Vagina (tissue), 2 donors: ENCODE measurements at places on chromosomes 4 and X.

GRCh38 chrX:12681047-12681446, 110.2 kb upstream of the PRPS2 start:
- DNase-seq: no peak

- DNase-seq: no peak
Measured at GRCh38 chr4:88573995-88574394, 18.3 kb upstream of the HERC3 start.

DNA sequence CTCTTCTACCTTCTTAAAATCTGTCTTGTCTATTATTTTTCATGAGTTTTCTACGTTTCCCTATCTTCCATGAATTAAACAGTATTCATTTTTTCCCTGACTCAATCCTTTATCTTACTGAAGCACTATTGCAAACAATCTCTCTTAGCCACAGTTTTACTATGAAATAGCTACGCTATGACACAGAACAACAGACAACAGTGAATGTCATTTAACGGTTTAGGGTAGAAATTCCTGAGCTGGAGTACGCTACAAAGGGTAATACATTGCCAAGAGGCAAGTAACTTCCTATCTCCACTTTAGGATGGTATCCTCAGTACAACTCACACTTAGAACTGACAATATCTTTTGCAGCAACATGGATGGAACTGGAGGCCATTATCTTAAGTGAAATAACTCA, 552.6 kb downstream of the INPP4B start:
- DNase-seq: no peak

GRCh38 chr4:57131849-57132742, 21.9 kb upstream of the IGFBP7 start:
- DNase-seq: no peak

DNA sequence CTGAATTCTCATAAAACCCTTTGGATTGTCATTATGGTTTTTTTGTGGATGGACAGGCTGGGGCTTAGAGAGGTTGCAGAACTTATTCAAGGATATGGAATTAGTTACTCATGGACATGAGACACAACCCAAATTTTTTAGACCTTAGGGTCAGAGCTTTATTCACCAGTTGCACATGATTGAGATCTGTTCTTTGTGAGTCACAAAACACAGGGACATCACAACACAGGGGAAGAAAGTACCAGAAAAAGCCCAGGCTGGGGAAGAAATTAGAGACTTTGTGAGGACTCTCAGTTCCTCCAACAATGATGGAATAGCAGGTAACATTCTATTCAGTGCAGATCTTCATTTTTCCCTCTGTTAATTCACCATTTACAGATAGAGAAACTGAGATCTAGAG, 602.4 kb upstream of the CPEB2 start:
- DNase-seq: no peak

DNA sequence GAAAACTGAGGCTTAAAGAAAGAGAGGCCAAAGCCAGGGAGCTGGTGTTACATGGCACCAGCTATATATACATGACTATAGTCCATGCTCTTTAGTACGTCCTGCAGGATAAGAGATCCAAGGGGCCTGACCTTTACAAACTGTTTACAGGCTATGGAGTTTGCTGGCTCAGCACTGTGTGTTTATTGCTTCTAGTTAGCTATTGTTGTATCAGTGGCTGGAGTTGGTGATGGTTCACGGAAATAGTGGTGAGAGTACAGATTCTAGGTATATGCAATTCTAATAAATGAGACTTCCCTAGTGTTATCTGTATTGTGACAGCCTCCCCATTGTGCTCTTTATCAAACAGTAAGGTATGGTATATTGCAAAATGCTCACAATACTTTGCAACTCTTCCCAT, 46.5 kb downstream of the REPS2 start:
- DNase-seq: no peak

- DNase-seq: no peak
Measured at GRCh38 chr4:26719954-26720552, 136.2 kb downstream of the TBC1D19 start.

DNA sequence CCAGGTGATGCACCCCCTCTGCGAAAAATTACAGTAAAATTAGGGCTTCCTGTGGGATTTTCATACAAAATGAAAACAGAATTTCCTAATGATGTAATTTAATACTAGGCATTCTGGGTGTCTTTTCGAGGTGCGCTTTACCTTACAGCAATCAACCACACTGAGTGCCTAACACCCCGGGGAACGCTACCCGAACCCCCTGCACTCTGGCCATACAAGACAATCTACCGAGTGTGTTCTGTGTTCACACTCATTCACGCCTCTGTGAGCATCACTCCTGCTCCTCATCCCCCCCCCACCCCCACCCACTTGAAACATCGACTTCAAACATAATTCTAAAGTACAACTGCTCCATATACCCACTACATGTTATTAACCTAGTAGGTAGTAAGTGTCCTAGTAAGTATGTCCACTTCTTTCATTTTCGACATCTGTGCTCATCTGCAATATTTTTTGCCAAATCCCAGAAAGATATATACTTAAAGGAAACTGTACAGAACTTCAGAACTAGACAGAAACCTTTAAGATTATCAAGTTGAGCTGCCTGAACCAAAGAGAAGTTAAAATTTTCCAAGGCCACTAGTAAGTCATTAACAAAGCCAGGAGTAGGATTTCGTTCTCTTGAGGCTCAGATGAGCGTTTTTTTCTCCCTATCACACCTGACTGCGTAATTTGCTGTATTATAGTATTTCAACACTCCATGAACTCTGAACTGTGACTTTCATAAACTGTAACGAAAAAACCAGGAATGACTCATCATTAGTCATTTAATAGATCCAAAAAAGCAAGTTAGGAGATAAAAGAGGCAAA, 80.0 kb downstream of the FAT1 start:
- DNase-seq: no peak

DNA sequence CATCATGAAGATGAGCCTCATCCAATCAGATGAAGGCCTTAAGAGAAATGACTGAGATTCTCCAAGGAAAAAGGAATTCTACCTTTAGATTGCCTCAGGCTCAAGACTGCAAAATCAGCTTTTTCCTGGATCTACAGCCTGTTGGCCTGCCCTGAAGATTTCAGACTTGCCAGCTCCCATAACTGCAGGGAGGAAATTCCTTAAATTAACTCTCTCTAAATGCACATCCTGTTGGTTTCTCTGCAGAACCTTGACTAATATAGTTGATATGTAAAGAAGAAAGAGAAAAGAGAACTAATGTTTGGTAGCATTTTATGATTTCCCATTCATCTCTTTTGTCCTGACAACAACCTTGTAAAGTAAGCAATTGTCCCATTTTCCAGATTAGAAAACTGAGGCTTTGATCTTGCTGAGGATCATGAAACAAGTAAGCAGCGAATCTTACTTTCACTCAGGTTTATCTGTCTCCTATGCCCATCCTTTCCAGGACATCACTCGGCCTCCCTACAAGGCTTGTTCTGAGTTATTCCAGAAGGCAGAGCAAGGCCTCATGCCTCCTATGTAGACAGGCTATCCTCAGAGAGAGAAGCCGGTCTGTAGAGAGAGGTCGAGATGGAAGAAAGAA, 115.0 kb upstream of the LDB2 start:
- peak; percentile 13 for DNase-seq
